ENCODE measurements at places on chromosomes 6 and 20. TPM values are rescaled to one million over a fixed set of nuclear protein-coding genes. Genes with fewer than 3 reads are reported as not detected.
A peak's percentile ranks its signal among the peaks of the same experiment; 100 is the strongest.

The TRIM31 gene
- not detected for total RNA-seq

DNA sequence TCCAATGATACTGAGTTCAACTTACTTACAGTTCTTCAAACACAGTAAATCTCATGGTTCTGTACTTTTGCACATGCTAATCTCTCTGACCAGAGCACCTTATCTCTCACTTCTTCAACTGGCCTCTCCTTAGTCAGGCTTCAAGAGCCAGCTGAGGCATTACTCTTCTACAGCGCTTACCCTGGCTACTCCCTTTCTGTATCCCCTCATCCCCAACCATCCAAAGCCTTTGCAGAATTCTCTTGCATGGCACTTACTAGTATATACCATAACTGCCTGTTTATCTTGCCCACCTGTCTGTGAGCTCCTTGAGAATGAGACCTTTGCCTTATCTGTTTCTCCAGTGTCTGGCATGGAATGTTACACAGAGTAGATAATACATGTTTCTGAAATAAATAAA lies 49.2 kb downstream of the SESN1 start:
- no peak overlapping the region for H3K4me3 ChIP-seq
- peaks cover 2% of the 10 kb centered on the region for H3K4me1 ChIP-seq
- no peak for DNase-seq
- H3K27me3 ChIP-seq: no peaks in the 10 kb centered on the region
- peak overlapping the region; percentile 57 for H3K27ac ChIP-seq

- H3K4me3 ChIP-seq: no peak overlapping the region
- peaks cover 21% of the 10 kb centered on the region for H3K4me1 ChIP-seq
- H3K27ac ChIP-seq: peak overlapping the region; percentile 59
- no peaks in the 10 kb centered on the region for H3K27me3 ChIP-seq
- peaks cover 28% of the 10 kb centered on the region for H3K36me3 ChIP-seq
Observed at GRCh38 chr6:2945153-2945452, 26.3 kb downstream of the SERPINB6 start.

GRCh38 chr20:55533632-55534031 lies 471.7 kb downstream of the CBLN4 start:
- no peak overlapping the region for H3K4me3 ChIP-seq
- H3K27ac ChIP-seq: no peak overlapping the region
- DNase-seq: no peak
- H3K4me1 ChIP-seq: peaks cover 2% of the 10 kb centered on the region

The CDSN gene
- not detected for total RNA-seq

The C20orf144 gene
- total RNA-seq: 0.27 TPM

- DNase-seq: no peak
- no peaks in the 10 kb centered on the region for H3K36me3 ChIP-seq
- H3K27me3 ChIP-seq: peaks cover 39% of the 10 kb centered on the region
- no peak overlapping the region for H3K4me3 ChIP-seq
- H3K4me1 ChIP-seq: no peaks in the 10 kb centered on the region
Observed at GRCh38 chr20:25070821-25071473, 11.0 kb downstream of the VSX1 start.

DNA sequence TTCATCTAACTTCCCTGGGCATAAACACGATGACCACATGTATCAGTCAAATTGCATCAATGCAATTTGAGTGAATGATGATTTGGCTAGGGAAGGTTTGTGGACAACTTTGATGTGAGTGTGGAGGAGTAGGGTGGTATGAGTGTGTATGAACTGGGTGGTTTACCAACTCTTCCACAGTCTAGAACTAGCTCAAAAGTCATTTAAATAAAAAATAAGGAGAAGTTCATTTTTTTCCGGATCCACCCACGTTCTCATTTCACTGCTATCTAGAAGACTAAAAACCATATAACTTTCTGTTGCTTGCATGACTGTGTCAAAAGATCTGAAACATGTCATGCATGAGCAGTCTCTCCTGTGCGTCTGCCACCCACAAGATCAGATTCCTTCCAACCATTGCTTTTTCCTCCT lies 23.6 kb downstream of the SLC35D3 start:
- H3K4me1 ChIP-seq: no peaks in the 10 kb centered on the region
- H3K27me3 ChIP-seq: peaks cover 8% of the 10 kb centered on the region
- H3K36me3 ChIP-seq: peaks cover 2% of the 10 kb centered on the region
- no peak for DNase-seq
- H3K4me3 ChIP-seq: no peak overlapping the region
- no peak overlapping the region for H3K27ac ChIP-seq

The GNAS-AS1 gene
- total RNA-seq: 4.3 TPM

GRCh38 chr20:59600472-59600871 lies 3.9 kb upstream of the PHACTR3 start:
- no peak overlapping the region for H3K27ac ChIP-seq
- no peak for DNase-seq
- H3K4me1 ChIP-seq: no peaks in the 10 kb centered on the region
- H3K4me3 ChIP-seq: no peak overlapping the region
- H3K36me3 ChIP-seq: no peaks in the 10 kb centered on the region
- H3K27me3 ChIP-seq: peaks cover 80% of the 10 kb centered on the region

GRCh38 chr20:24779131-24779530 lies 169.9 kb upstream of the CST7 start:
- no peaks in the 10 kb centered on the region for H3K36me3 ChIP-seq
- no peaks in the 10 kb centered on the region for H3K4me1 ChIP-seq
- DNase-seq: no peak
- peaks cover 13% of the 10 kb centered on the region for H3K27me3 ChIP-seq
- no peak overlapping the region for H3K4me3 ChIP-seq
- H3K27ac ChIP-seq: no peak overlapping the region

DNA sequence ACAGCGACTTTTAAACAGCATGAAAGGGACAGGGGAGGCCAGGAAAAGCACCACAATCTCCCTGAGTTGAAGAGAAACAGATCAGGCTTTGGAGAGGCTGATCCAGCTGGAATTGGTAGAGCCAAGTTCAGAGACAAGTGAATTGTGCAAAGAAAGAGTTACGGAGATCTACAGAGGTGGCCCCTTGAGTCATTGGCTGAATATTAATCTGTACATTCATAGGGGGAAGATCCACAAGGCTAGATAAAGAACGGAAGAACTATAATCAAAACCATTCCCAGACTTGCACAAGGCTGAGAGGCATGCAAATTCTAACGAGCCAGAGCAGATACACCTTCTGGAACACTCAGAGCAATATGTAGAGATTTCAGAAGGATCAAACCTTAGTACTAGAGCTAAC lies 14.2 kb upstream of the FOXQ1 start:
- no peak overlapping the region for H3K4me3 ChIP-seq
- H3K36me3 ChIP-seq: no peaks in the 10 kb centered on the region
- peaks cover 19% of the 10 kb centered on the region for H3K27me3 ChIP-seq
- H3K4me1 ChIP-seq: peaks cover 2% of the 10 kb centered on the region

- H3K36me3 ChIP-seq: no peaks in the 10 kb centered on the region
- no peaks in the 10 kb centered on the region for H3K4me1 ChIP-seq
- H3K4me3 ChIP-seq: no peak overlapping the region
Observed at GRCh38 chr20:22986601-22987000, 48.5 kb upstream of the SSTR4 start.

The EYA2 gene
- total RNA-seq: 0.73 TPM

DNA sequence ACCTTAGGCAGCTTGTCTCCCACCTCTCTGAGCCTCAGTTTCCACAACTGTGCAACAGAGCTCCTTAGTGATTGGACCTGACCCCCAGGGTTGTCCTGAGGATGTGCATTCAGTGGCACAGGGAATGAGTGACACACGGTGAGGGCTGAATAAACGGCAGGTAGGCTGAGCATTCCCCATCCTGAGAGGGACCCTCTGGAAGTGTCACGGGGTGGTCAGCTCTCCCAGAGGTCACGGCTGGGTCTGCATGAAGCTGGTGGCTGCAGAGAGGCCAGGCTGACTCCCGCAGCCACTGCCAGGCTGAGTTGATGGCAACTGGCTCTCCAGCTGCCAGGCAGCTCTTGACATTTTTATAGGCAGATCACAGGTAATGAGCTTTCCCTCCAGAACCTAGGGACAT lies 42.5 kb downstream of the CD40 start:
- no peak overlapping the region for H3K4me3 ChIP-seq
- H3K4me1 ChIP-seq: no peaks in the 10 kb centered on the region
- DNase-seq: no peak

DNA sequence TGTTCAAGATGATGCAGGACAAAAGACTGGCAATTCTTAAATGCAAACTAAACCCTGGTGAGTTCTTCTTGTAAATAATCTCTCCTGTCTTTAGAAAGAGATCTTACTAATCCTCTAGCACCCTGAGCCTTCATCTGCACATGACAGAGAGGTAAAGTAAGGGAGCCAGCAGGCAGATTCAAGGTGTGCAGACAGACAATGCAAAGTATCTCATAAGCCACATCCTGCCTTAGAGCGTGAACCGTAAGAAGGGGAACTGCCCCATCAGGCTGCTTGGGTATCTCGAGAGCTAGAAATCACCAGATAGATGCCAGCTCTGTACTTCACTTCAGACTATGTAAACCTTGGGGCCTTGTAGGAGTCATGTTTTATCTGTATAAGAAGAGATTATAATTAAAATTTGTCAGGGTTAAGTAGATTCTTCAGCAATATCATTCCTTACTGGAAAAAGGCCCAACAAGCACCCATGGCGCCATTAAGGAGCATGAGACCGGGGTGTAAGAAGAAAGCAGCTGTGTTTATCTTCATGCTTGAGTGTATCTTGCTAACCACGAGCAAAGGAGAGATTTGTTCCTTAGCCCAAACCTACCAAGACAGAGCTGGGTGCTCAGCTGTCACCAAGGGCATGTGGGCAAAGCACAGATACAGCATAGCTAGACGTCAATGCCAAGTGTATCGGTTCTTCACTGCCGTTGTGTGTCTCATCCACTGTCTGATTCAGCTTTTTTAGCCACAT lies 24.4 kb downstream of the CNR1 start:
- no peak for DNase-seq
- no peak overlapping the region for H3K4me3 ChIP-seq
- no peaks in the 10 kb centered on the region for H3K27me3 ChIP-seq
- H3K4me1 ChIP-seq: peaks cover 7% of the 10 kb centered on the region
- peaks cover 17% of the 10 kb centered on the region for H3K36me3 ChIP-seq

GRCh38 chr6:76612954-76613353 lies 540.5 kb upstream of the IMPG1 start:
- no peak for DNase-seq
- no peaks in the 10 kb centered on the region for H3K4me1 ChIP-seq
- H3K27ac ChIP-seq: no peak overlapping the region
- no peak overlapping the region for H3K4me3 ChIP-seq
- H3K27me3 ChIP-seq: no peaks in the 10 kb centered on the region

DNA sequence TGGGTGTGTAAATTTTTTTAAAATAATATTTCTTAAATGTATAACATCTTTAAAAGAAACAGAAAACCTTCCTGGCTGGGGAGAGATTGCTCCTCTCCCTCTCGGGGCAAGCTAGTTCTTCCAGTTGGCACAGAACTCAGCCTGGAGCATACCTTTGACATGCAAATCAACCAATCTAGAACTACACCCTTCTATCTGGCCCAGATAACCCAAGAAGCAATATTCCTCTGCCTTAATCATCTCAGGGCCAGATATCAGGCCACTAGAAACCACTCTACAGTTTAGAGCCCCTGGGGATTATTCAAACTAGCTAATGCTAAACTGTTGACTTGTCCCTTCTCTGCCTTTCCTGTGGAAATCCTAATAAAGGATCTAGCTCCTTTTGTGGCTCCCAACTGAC lies 33.9 kb downstream of the CYP39A1 start:
- DNase-seq: no peak
- peaks cover 19% of the 10 kb centered on the region for H3K36me3 ChIP-seq
- no peak overlapping the region for H3K27ac ChIP-seq
- no peaks in the 10 kb centered on the region for H3K4me1 ChIP-seq
- H3K4me3 ChIP-seq: no peak overlapping the region

DNA sequence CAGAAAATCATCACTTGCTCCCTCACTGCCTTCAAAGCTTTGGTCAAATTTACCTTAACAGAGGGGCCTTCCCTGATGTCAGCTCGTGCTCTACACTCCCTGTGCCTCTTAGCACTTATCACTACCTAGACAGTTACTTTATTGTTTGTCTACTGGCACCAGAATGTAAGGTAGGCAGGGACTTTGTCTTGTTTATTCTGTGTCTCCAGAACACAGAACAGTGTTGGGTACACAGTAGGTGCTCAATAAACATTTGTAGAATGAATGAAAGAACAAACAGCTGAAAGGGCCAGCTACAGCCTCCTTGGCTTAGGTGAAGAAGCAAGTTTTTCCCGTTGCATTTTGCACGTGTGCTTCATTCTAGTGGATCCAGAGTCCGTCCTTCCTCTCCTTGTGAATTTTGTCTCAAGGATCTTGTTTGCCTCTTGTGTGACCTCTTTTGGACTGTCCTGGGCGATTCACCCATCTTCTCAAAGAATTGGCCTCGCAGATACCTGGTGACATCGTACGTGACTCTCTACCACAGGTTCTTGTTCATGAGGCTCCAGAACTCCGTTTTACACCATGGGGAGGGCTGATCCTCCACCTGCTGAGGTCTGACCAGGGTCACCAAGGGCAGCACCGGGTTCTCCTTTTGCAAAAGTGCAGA lies 84.2 kb upstream of the ARMC2 start:
- H3K27me3 ChIP-seq: peaks cover 6% of the 10 kb centered on the region
- H3K27ac ChIP-seq: no peak overlapping the region
- no peak overlapping the region for H3K4me3 ChIP-seq
- no peak for DNase-seq
- H3K36me3 ChIP-seq: no peaks in the 10 kb centered on the region

The SLC2A10 gene
- 16.1 TPM for total RNA-seq

GRCh38 chr6:128696691-128697689 lies 176.6 kb upstream of the PTPRK start:
- no peak for DNase-seq
- H3K27ac ChIP-seq: no peak overlapping the region
- H3K4me3 ChIP-seq: no peak overlapping the region
- no peaks in the 10 kb centered on the region for H3K36me3 ChIP-seq
- H3K4me1 ChIP-seq: peaks cover 4% of the 10 kb centered on the region

The RBM38 gene
- total RNA-seq: 24.1 TPM

The PXT1 gene
- not detected for total RNA-seq

- peaks cover 20% of the 10 kb centered on the region for H3K36me3 ChIP-seq
- H3K27me3 ChIP-seq: no peaks in the 10 kb centered on the region
- no peak overlapping the region for H3K27ac ChIP-seq
- peaks cover 10% of the 10 kb centered on the region for H3K4me1 ChIP-seq
- DNase-seq: no peak
- H3K4me3 ChIP-seq: no peak overlapping the region
Observed at GRCh38 chr6:25606151-25606550, 45.9 kb upstream of the SCGN start.

The IL20RA gene
- total RNA-seq: 0.84 TPM

DNA sequence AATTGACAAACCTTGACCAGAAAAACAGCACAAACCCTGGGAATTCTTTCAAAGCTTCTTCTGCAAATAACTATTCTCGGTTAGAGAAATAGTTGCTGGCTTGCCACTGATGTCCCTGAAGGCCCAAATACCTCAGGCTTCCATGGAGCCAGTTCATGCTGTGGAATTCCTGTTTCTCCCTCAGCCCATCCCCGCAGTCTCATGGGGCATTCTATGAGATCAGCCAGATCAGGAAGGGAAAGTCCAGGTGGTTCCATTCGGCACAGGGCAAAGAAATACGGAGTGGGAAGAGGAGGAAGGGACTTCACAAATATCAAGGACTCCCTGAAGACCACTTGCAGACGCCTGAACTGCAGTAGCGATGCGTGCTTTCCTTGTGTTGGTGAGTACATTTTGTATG lies 63.3 kb downstream of the MYLK4 start:
- H3K27me3 ChIP-seq: no peaks in the 10 kb centered on the region
- H3K4me1 ChIP-seq: no peaks in the 10 kb centered on the region
- H3K36me3 ChIP-seq: no peaks in the 10 kb centered on the region

The CD40 gene
- 1.5 TPM for total RNA-seq

GRCh38 chr6:134437376-134437775 lies 119.5 kb upstream of the SGK1 start:
- no peak for DNase-seq
- no peaks in the 10 kb centered on the region for H3K27me3 ChIP-seq
- H3K36me3 ChIP-seq: no peaks in the 10 kb centered on the region
- H3K27ac ChIP-seq: no peak overlapping the region

Data from progenitor cell of endocrine pancreas (in vitro differentiated cells).